ENCODE measurements at places on chromosomes 16 and 17.

GRCh38 chr17:59454633-59455105 lies 110.7 kb upstream of the DHX40 start:
- DNase-seq, result no peak

DNA sequence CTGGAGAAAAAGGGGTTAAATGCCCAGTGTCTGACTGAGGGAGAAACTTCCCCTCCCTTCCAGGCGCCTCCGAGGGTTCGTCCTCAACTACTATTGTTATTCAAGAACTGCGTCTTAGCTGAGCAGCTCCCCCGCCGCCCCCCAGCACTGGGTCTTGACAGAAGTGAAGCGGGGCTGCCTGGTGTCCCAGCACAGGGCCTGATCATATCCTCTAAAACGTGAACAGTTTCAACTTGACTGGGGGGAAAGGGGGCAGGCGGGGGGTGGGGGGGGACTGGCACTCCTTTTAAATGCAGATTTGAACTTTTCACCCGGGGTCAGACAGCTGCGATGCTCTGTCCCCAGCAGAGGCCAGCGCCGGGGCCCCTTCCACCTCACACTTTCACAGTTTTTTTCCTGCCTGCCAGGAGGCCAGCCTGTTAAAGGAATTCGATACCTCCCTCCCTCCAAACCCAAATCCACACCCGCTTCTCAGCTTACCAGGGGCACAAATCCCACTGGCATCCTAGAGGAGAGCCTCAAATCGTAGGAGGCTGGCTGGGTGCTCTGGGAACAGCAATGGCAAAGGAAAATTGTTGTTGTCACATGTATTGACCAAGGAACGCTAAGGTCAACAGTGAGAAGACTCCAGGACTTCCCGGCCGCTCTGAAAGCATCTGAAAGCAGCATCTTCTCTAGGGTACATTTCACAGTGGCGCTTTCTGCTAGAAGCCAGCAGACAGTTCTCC lies 14.5 kb downstream of the ZFHX3 start:
- no peak for DNase-seq

DNA sequence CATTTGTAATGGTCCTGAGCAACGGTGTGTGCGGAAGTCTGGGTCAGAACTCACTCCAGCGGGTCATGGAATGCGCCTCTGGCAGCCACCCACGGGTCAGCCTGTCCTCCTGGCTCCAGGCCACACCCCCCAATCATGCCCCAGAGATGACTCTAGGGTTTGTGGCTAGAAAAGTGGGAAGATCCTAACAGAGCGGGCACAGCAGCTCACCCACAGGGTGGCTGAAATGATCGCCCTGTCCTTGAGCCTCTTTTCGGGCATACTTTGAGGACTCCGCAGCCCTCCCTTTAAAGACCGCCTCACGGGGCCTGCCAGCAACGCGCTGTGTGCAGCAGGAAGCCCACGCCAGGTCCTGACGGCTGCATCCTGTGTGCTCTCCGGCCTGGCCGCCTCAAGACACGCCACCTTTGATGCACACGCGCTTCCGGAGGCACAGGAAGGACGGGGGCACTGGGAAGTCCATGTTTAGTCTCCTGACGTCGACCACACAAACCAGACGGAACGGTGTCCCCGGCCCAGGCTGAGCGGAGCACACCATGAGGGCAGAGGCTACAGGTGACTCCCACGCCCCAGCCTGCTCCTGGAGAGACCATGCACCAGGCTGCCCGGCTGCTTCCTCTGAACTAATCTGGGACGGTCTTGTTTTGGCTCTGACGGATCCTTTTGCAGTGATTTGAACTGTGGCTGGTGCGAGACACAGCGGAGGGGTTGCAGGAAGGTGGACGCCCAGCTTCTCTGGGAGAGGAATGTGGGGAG lies 92.9 kb downstream of the TBC1D16 start:
- DNase-seq, result no peak

GRCh38 chr16:24507959-24508480 lies 31.3 kb upstream of the RBBP6 start:
- no peak for DNase-seq

DNA sequence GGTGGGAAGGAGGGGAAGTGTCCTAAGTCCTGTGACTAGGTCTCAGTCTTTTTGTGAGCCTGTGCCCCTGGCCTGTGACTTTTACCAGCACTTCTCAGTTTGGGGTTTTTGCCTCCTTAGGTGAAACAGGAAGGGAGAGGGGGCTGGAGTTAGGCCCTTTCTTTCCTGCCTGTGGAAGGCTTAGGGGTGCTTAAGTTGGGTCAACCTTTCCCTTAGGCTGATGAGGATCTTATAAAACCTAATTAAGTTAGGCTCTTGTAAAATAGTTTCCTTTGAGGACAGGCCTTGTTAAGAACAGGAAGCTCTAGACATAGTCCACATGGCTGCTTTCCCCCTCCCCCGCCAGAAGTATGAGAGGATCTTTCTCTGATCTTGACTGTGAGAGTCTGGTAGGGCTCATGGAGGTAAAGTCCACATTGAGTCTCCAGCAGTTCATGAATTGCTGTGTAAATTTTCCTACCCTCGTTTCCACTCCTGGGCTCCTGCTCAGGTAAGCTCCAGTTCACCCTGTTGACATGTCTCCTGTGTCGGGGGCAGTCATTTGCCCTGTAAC lies 17.0 kb upstream of the DNASE1 start:
- no peak for DNase-seq

GRCh38 chr17:17975436-17975835 lies 2.8 kb downstream of the DRC3 start:
- no peak for DNase-seq

GRCh38 chr16:31874366-31875111 lies 932 bp downstream of the ZNF267 start:
- DNase-seq, result peak; percentile 20

DNA sequence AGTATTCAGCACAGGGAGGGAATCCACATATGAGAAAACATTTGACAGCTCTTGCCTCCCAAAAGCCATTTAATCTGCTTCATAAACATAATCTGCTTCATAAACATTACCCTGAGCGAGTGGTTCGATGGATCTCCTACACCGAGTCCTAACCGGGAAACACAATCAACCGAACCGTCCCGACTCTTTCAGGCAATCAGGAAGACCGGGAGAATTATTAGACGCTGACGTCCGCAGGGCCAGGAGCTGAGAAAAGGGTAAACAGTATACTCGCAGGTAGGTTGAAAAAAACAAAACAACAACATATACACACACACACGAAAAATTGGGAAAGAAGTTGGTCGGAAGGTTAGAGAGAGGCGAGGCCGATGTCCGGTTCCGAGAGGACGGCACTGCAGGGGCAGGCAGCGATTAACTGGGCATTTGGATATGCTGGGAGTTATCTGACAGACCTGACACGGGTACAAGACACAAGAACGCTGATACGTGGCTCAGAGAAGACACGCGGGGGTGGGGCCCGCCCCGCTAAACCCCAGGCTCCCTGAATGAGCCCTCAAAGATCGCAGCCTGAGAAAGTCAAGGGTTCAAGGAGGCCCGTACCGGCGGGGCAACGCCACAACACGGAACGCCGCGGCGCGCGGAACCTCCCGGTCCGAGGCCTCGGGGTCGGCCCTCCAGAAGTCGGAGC lies 585 bp downstream of the AP1G1 start:
- no peak for DNase-seq

DNA sequence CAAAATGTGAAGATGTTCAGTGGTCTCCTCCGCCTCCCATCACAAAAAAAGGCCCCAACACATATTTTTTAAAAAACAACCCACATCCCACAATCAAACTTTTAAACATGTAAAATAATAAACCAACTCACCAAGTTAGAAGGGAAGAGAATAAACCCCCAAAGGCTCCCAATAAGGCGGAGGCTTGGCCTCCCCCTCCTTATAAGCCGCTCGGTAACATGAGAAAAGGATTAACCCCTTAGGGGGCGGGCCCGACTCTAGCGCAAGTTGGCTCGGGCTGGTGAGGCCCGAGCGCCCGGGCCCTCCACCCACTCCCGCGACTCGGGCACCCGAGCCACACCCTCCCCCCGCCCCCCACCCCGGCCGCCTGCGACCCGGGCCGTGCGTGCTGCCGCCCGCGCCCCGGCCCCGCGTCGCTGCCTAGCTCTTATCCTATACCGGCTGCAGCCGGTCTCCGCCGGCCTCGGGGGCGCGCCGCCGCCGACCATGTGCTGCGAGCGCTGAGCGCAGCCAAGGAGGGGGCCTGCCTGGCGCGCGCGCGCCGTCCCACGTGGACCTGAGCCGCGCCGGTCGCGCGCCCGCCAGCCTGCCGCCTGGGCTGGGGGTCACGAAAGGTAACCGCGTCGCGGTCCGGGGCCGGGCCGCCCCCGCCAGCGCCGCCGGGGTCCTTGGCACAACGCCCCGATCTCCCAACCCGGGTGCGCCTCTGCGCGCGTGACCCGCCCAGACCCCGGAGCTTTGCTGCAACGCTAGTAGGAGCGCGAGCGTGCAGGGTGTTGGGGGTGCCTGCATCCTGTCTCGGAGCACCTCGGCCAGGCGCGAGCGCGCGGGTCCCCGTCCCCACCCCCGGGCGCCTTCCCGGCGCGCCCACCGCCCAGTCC lies at the start of the genes ARSG and SLC16A6:
Gene ARSG (plus strand): TSS at position 541 of the 881 bp plus-strand sequence. CDS start 15,999 bp downstream, outside the sequence.
Gene SLC16A6 (minus strand): TSS at position 173 of the 881 bp plus-strand sequence. CDS start 12,807 bp downstream, outside the sequence.
- peak; percentile 94 for DNase-seq

DNA sequence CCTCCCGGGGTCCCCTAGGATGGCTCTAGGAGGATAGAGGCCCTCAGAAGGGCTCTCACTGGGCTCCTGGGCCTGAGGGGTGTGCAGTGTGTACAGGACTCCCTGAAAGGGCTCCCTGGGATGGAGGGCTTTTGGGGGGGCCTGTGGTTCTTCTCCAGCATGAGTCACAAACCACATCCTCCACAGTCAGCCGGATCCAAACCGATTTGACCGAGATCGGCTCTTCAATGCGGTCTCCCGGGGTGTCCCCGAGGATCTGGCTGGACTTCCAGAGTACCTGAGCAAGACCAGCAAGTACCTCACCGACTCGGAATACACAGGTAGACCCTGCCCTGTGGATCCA lies 4.5 kb downstream of the TRPV2 start:
- no peak for DNase-seq

- DNase-seq, result no peak
These were observed 26.6 kb downstream of the AIPL1 start for GRCh38 chr17:6408276-6408675.

DNA sequence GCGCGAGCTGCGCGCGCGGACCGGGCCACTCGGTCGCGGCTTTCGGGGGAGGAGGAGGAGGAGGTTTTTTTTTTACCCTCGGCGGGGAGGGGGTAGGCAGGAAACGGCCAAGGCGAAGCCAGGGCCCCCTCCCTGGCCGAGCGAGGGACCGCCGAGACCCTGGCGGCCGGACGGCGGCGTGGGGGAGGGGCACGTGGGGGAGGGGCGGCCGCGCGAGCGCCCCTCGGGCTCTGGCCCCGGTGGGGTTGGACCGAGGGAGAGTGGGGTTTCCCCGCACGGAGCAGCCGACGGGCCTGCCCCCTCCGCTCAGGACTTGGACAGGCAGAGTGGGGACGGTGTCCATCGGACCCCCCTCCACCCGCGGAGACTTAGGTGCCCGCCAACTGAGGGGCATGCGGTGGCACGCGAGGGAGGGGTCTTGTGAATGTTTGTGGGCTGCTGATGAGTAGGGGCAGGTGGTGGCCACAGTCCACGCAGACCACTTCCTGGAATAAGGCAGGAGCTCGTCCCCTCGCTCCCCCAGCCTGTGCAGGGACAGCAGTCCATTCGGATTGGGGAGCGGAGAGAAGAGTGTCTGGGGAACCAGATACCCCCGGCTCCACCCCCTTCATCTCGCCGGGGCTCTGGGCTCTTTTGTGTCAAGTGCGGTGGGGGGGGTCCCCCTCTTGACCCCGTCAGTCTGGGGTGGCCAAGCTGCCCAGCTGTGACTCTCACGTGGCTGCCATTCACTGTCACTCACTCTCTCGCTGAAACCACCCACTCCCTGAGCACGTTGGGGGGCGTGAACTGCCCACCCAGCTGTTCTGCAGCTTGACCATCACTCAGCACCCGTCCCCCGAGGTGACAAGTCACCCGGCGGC lies 3.0 kb upstream of the CHD3 start:
- no peak for DNase-seq

DNA sequence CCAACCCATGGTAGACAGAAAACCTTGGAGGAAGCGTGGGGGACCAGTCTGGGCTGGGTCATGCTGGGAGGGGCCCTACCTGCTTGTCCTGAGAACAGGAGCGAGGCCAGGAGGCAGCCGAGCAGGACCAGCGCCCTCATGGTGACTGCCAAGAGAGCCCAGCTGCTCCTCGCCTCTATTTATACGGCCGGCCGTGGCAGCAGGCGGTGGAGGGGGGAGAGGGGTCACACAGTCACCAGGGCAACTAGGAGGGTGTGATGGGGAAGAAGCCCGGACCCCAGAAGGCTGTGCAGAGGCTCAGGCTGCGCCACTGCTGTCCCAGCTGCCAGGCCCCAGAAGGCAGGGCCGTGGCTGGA lies at the start of gene SRL:
Gene SRL (minus strand): TSS at position 153 of the 356 bp plus-strand sequence. CDS start 13 bp downstream, at position 140.
- no peak for DNase-seq

DNA sequence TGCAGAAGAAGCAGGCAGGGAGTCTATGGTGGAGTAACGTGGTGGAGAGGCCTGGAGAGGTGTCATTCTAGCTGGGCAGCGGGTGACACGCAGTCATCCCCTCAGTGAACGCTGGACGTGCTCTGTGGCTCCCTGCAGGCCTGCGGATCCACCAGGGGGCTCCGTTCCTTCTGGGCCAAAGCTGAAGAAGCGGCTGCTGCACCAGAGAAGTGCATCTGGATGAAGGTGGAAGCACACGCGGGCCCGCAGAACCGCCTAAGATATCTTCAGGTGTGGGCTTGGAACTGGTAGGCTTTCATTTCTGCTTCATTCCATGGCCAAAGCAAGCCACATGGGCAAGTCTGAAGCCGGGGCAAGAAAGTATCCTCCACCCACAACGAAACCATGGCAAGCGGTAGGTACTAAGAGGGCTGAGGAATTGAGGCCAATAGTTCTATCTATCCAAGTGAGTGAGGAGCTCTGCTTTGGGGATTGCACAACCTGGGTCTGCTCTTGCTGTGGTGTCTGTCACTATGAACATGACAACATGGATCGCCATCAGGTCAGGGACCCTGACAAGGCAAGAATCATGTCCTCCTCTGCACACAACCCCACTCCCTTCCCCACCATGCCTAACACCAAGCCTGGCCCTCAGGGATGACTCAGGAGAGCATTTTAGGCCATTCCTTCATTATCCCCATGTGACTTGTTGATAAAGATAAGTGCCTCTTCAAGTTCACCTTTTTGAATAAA lies 78.9 kb upstream of the FBXO47 start:
- no peak for DNase-seq

- DNase-seq, result no peak
These were observed 19.2 kb upstream of the USP22 start for GRCh38 chr17:21061971-21062526.

GRCh38 chr17:13140750-13141149 lies 122.9 kb upstream of the ELAC2 start:
- no peak for DNase-seq

GRCh38 chr16:84449156-84450140 lies 55.0 kb downstream of the MEAK7 start:
- DNase-seq, result no peak

GRCh38 chr17:81924557-81925532 lies 2.7 kb downstream of the MAFG start:
- DNase-seq, result no peak
